Activated gamma-delta T cell treated with Interleukin-2 at 50 U/mL for 16 hours (primary cell): ENCODE measurements at places on chromosomes 11 and 22.
A peak's percentile ranks its signal among the peaks of the same experiment; 100 is the strongest.

GRCh38 chr22:50722048-50722701, 15.8 kb upstream of the ACR start:
- no peak for DNase-seq

GRCh38 chr11:746289-747157, 741 bp upstream of the TALDO1 start:
- no peak for DNase-seq

- no peak for DNase-seq
These were observed 759.0 kb upstream of the API5 start for GRCh38 chr11:42552786-42553185.

GRCh38 chr11:122253589-122254231, 137.7 kb upstream of the BLID start:
- no peak for DNase-seq

- no peak for DNase-seq
These were observed 196.3 kb downstream of the BUD13 start for GRCh38 chr11:116576526-116576925.

- DNase-seq: no peak
These were observed 75.5 kb downstream of the PACSIN2 start for GRCh38 chr22:42939451-42939881.

- no peak for DNase-seq
These were observed 51.5 kb upstream of the RAB1B start for GRCh38 chr11:66216911-66217310.

- DNase-seq: peak; percentile 64
These were observed at the start of gene PGGHG for GRCh38 chr11:288478-289397. Gene PGGHG (plus strand): TSS chr11:289126. CDS start chr11:289817, 691 bp downstream.

- DNase-seq: no peak
These were observed 6.3 kb downstream of the C22orf31 start for GRCh38 chr22:29055192-29055830.

- DNase-seq: no peak
These were observed 44.9 kb upstream of the VSTM5 start for GRCh38 chr11:93895106-93895862.

- no peak for DNase-seq
These were observed 4.6 kb downstream of the C11orf54 start for GRCh38 chr11:93746101-93746500.

DNA sequence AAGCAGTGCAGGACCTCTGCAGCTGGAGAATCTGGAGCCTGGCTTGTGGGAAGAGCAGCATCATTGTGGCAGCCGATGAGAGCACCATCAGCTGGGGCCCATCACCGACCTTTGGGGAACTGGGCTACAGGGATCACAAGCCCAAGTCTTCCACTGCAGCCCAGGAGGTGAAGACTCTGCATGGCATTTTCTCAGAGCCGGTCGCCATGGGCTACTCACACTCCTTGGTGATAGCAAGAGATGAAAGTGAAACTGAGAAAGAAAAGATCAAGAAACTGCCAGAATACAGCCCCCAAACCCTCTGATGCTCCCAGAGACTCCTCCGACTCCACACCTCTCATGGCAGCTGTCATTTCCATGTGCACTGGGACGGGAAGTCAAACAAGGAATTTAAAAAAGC, 35.6 kb downstream of the ASRGL1 start:
- no peak for DNase-seq

DNA sequence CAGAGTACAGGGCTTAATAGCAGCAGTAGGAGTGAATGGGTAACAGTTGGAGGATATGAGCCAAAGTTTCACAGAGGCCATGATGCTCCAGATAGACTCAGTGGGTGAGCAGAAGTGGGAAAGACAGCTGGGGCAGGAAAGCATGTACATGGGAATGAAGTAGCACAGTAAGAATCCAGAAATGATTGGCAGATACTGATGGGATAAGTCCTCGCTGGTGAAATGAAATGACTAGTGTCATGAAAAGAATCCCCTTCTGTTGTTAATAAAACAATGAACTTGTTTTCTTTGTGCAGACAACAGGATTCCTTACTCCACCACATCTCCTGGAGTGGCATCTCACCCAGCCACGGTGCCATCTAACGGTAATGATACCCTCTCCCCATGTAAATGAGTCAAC, 17.4 kb upstream of the PANX1 start:
- no peak for DNase-seq

- DNase-seq: no peak
These were observed 30.2 kb upstream of the APOA1 start for GRCh38 chr11:116867619-116868018.

DNA sequence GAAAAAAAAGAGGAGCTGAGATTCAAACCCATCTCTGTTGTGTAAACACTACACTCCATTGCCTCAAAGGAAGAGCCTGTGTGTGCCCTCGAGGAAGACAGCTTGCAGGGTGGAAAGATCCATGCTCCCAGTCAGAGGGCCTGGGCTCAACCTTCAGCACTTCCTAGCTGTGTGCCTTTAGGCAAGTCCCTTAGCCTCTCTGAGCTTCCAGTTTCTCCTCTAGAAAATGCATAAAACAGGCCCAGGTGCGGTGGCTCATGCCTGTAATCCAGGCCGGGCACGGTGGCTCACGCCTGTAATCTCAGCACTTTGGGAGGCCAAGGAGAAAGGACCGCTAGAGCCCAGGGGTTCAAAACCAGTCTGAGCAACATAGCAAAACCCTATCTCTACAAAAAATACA, 4.6 kb upstream of the ARFGAP2 start:
- DNase-seq: no peak

- no peak for DNase-seq
These were observed 33.6 kb downstream of the NTM start for GRCh38 chr11:131404010-131404409.

GRCh38 chr11:96464700-96465307, 75.0 kb downstream of the JRKL start:
- DNase-seq: no peak

GRCh38 chr22:38422611-38423511, 32.1 kb downstream of the KCNJ4 start:
- no peak for DNase-seq

GRCh38 chr22:28358312-28358711, 321.3 kb downstream of the TTC28 start:
- DNase-seq: no peak

DNA sequence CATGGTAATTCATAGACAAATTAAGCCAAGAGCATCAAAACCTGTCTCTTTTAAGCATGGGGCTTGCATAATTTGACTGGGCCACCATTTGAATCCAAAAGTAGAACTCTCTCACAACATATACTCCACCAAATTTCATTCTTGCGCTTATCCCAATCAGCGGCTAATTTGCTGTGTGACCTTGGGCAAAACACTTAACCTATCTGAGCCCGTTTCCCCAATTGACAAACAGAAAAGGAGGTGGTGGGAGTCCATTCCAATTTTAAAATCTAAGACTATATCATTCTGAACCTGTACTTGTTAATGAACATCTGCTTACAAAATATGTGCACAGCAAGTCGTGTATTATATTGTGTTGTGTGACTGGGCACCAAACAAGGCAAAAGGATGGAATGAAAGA, 338.1 kb upstream of the NARS2 start:
- no peak for DNase-seq

- no peak for DNase-seq
These were observed 398.4 kb downstream of the CNTN5 start for GRCh38 chr11:99418927-99419720.

- no peak for DNase-seq
These were observed 938 bp downstream of the SHISAL1 start for GRCh38 chr22:44311855-44312170.

DNA sequence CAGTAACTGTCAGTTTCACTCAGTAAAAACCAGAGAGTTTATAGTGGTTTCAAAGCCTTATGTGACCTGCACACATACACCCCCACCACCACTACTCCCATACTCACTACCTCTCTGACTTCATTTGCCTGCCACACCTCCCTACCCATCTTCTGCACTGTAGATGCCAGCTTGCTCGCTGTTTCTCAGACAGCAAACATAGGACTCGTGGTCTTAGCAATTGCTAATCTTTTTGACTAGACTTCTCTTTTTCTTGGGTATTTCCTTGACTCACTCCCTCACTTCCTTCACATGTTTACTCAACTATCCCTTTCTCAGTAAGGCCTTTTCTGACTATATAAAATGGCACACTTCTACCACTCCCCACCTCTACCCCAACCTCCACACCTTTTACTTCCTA, 27.8 kb downstream of the CEP295 start:
- no peak for DNase-seq

DNA sequence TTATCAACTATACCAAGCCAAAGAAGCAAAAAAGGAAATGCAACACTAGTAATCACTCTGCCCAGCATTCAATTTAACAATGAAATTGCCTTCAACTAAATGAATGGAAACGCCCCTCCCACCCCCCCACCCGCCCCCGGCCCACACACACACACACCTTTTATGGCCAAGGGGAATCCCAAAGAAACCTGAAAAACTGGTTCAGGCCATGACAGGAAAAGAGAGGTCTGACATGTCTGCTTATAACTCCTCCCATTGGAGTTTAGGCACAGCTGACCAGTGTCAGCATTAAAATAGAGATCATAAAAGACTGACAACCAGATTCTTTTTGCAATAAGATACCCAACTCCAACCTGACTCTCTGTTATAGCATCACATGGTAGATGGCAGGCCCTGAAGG, 42.6 kb downstream of the ACER3 start:
- no peak for DNase-seq

- no peak for DNase-seq
These were observed 2.7 kb downstream of the PPFIBP2 start for GRCh38 chr11:7516475-7516874.

- DNase-seq: no peak
These were observed 219.3 kb upstream of the POU2AF2 start for GRCh38 chr11:111026241-111026640.

DNA sequence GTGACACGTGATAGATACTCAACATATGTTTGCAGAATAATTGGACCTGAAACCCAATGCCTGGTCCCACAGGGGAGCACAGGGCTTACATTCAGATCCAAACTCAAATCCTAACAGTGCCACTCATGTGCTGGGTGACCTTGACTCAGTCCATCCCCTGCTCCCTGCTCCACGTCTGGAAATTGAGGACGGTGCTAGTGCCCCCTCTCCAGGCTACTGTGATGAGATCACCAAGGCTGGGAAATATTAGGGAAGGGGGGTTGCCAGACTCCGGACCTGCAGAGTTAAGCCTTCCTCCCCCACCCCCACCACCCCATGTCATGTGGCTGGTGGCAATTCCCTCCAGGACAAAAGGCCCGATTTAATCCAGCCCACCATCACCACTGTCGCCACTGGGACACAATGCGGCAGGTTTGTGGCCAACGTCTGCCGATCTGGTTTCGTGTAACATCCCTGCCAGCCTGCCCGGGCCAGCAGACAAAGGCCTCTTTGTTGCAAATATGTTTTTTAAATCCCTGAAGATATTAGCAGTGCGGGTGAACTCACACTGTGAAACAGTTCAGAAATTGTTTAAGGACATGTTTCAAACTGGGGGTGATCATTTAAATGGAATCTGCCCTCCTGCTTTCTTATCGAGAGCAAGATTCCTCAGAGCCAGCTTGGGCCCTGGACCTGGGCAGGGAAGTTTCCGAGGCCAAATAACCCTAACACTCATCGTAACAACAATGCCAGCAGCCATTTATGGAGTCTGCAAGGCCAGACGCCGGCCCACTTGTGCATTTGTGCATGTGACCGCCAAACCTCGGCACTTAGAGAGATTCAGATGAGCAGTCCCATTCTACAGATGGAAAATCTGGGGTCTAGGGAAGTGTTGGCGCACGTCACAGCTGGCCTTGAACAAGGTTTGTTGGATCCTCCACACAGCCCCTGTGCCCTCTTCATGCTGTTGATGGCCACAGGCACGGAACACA, 19.6 kb upstream of the MN1 start:
- no peak for DNase-seq

DNA sequence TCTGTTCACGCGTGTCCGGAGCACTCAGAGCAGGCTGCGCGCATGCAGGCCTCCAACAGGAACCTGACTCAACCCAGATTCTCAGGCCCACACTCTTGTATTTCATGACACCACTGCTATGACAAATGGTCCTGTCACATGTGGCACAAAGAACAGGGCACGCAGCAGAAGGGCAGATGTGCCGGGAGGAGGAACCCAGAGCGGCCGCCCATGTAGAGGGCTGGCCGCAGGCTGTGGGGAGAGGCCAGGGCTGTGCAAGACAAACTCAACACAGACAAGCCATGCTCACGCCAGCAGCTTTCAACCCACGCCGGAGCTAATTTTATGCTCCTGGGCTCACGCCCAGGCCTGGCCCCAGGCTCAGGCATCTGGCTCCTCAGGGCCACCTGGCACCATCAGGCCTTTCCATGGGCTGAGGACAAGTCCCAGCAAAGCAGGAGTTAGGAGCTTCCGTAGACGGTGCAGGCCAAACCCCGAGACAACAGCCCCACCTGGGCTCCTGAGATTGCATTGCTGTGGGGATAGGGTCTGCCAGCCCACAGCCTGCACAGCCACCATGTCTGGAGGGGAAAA, 40.0 kb downstream of the DUSP8 start:
- DNase-seq: no peak

GRCh38 chr11:77672264-77672663, 34.7 kb upstream of the CLNS1A start:
- no peak for DNase-seq

GRCh38 chr11:61497876-61498275, 10.7 kb upstream of the LRRC10B start:
- DNase-seq: no peak

GRCh38 chr11:10762185-10762584, 11.1 kb downstream of the CTR9 start:
- DNase-seq: no peak

DNA sequence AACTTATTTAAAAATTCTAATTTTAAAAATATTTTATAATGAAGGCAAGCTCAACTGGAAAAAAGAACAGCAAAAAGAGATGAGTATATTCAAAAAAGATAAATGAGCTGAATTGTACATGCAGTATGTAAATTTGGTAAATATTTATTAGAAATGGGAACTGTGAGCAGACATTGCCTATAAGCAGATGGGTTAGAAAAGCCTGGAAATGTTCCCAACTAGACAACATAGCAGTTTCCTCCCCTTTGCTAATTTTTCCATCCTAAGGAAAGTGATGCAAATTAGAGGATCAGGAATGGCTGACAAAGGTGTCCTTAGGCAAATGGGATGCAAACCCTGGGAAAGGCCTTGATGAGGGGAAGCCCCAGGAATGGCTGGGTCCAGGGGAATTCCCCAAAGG, 37.2 kb downstream of the TP53I11 start:
- DNase-seq: no peak

DNA sequence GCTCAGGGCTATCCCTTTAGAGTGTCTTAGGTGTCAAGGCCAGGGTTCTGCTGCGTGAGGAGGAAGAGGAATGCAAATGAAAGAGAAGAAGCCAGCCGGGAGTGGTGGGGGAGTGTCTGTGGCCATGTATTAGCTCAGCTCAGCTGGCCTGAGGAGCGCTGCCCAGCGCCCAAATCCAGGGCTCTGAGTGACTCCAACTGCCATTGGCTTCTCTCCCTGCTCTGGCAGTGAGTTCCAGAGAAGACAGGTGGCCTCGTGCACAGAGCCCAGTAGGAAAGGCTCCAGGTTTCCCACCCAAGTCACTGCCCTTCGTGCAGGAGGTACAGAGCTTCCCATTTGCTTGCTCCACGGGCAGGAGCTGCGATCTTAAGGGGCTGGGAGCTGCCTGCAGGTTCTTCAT, 302.0 kb downstream of the KIRREL3 start:
- DNase-seq: no peak
